Psoas muscle (tissue), 8 donors: ENCODE measurements at places on chromosomes 11 and 22.

- H3K4me1 ChIP-seq: peaks cover 9% of the 10 kb centered on the region
- DNase-seq: no peak
- peaks cover 6% of the 10 kb centered on the region for H3K27me3 ChIP-seq
Measured at GRCh38 chr22:40679964-40680818, 907 bp downstream of the MCHR1 start.

- no peak overlapping the region for H3K27ac ChIP-seq
- H3K36me3 ChIP-seq: no peaks in the 10 kb centered on the region
- no peaks in the 10 kb centered on the region for H3K4me1 ChIP-seq
- no peak for DNase-seq
- no peak overlapping the region for H3K4me3 ChIP-seq
Measured at GRCh38 chr11:119845756-119846155, 116.8 kb upstream of the NECTIN1 start.

DNA sequence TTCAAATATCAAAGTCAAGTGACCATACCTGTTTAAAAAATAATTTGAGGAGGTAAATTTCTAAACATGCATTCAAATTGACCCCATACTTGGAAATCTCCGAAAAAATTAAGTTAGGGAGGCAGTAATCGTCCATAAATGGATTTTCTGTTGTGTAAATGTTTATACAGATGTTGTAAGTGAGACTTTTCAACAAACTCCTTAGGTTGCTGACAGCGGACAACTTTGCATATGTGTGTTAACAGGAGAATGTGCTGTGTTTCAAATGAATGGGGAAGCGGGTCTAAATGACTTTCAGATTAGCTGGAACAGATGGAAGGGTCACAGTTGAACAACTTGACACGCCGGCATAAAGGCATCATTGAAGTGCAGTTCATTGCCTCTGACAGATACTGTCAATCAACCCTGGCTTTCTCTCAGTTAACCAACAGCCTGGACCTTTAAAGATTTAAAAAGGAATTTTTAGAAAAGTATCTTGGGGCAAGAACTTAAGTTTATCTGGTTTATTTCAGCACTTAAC, 98.2 kb upstream of the DBX1 start:
- H3K4me1 ChIP-seq: no peaks in the 10 kb centered on the region
- H3K27ac ChIP-seq: no peak overlapping the region
- no peaks in the 10 kb centered on the region for H3K36me3 ChIP-seq
- DNase-seq: no peak
- H3K27me3 ChIP-seq: no peaks in the 10 kb centered on the region

DNA sequence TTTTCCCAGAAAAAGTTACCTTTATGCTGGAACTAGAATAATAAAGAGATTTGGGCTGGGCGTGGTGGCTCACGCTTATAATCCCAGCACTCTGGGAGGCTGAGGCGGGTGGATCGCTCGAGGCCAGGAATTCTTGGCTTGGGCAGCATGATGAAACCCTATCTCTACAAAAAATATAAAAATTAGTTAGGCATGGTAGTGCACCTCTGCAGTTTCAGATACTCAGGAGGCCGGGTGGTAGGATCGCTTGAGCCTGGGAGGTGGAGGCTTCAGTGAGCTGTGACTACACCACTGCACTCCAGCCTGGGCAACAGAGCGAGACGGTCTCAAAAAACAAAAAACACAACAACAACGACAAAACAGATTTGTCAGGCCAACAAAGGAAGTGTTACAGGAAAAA, 119.3 kb upstream of the OR9Q1 start:
- H3K4me3 ChIP-seq: peak overlapping the region; percentile 29
- no peaks in the 10 kb centered on the region for H3K4me1 ChIP-seq
- no peaks in the 10 kb centered on the region for H3K27me3 ChIP-seq
- no peaks in the 10 kb centered on the region for H3K36me3 ChIP-seq
- DNase-seq: no peak

- H3K4me3 ChIP-seq: no peak overlapping the region
- no peak for DNase-seq
- H3K36me3 ChIP-seq: no peaks in the 10 kb centered on the region
- no peak overlapping the region for H3K27ac ChIP-seq
Measured at GRCh38 chr11:119706029-119706428, 23.0 kb downstream of the NECTIN1 start.

GRCh38 chr11:79078999-79079398, 361.8 kb downstream of the TENM4 start:
- DNase-seq: no peak
- H3K27ac ChIP-seq: no peak overlapping the region
- H3K4me1 ChIP-seq: no peaks in the 10 kb centered on the region
- no peaks in the 10 kb centered on the region for H3K36me3 ChIP-seq

GRCh38 chr11:86246293-86246675, 1.7 kb downstream of the EED start:
- no peak overlapping the region for H3K27ac ChIP-seq
- DNase-seq: no peak
- H3K4me1 ChIP-seq: peaks cover 29% of the 10 kb centered on the region
- peak overlapping the region; percentile 86 for H3K4me3 ChIP-seq
- no peaks in the 10 kb centered on the region for H3K27me3 ChIP-seq

- H3K36me3 ChIP-seq: no peaks in the 10 kb centered on the region
- H3K4me1 ChIP-seq: no peaks in the 10 kb centered on the region
- DNase-seq: peak; percentile 81
- peak overlapping the region; percentile 69 for H3K4me3 ChIP-seq
- H3K27ac ChIP-seq: no peak overlapping the region
Measured at GRCh38 chr11:18720808-18721560, 5.0 kb downstream of the IGSF22 start.

DNA sequence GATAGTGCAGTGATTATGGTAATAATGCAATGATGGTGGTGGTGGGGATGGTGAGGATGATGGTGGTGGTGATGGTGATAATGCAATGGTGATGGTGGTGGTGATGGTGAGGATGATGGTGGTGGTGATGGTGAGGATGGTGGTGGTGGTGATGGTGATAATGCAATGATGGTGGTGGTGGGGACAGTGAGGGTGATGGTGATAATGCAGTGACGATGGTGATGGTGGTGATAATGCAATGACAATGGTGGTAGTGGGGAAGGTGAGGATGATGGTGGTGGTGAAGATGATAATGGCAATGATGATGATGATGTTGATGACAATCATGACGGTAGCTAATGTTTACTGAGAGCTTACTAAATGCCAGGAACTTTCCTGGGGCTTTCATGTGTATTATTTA, 79.6 kb upstream of the MYOD1 start:
- H3K27ac ChIP-seq: no peak overlapping the region
- no peaks in the 10 kb centered on the region for H3K4me1 ChIP-seq
- no peak overlapping the region for H3K4me3 ChIP-seq
- no peak for DNase-seq

GRCh38 chr11:3853545-3853842, 2.0 kb upstream of the STIM1 start:
- DNase-seq: no peak
- H3K4me3 ChIP-seq: no peak overlapping the region
- no peaks in the 10 kb centered on the region for H3K27me3 ChIP-seq
- H3K4me1 ChIP-seq: peaks cover 34% of the 10 kb centered on the region

GRCh38 chr22:27064386-27064785, 407.0 kb downstream of the MIAT start:
- no peak overlapping the region for H3K4me3 ChIP-seq
- peaks cover 30% of the 10 kb centered on the region for H3K27me3 ChIP-seq
- H3K36me3 ChIP-seq: no peaks in the 10 kb centered on the region
- no peak overlapping the region for H3K27ac ChIP-seq

DNA sequence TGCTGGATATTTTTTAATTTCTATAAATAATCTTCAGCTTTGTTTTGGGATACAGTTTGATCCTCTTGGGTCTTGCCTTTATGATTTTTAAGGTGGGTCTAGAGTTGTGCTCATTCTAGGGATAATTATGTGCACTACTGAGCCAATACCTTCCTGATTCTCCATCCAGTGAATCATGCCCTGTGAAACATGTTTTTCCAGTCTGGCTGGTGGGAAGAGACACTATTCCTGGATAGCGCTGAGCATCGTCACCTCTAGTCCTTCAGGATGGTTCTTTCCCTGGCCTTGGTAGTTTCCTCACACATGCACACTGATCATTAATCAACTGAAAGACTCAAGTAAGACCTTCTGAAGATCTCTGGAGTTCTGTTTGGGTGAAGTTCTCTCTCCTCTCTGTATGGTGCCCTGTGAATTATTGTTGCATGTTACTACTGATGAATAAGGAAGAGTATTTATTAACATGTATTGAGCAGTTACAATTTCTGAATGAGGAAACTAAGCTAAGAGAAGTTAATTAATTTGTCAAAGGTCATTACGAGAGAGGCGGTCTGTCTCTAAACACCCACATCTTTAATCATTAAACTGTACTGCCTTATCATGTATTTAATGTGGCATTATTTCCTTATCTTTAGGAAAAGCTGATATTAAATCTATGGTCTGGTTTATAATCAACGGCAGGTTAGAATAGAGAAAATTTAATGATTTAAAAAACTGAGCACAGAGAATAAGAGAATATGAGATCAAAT, 39.1 kb upstream of the LIPT2 start:
- no peak for DNase-seq
- H3K4me1 ChIP-seq: no peaks in the 10 kb centered on the region
- no peaks in the 10 kb centered on the region for H3K27me3 ChIP-seq
- no peak overlapping the region for H3K27ac ChIP-seq
- no peaks in the 10 kb centered on the region for H3K36me3 ChIP-seq

- no peaks in the 10 kb centered on the region for H3K27me3 ChIP-seq
- DNase-seq: no peak
- H3K36me3 ChIP-seq: no peaks in the 10 kb centered on the region
- no peak overlapping the region for H3K4me3 ChIP-seq
Measured at GRCh38 chr11:35937700-35938099, 6.2 kb upstream of the LDLRAD3 start.

- no peak for DNase-seq
- no peaks in the 10 kb centered on the region for H3K27me3 ChIP-seq
- no peaks in the 10 kb centered on the region for H3K36me3 ChIP-seq
Measured at GRCh38 chr11:77403211-77403610, 70.7 kb downstream of the PAK1 start.

GRCh38 chr11:123217897-123218296, 22.8 kb upstream of the CLMP start:
- no peaks in the 10 kb centered on the region for H3K4me1 ChIP-seq
- H3K4me3 ChIP-seq: no peak overlapping the region
- no peak for DNase-seq
- H3K27me3 ChIP-seq: peaks cover 11% of the 10 kb centered on the region
- no peaks in the 10 kb centered on the region for H3K36me3 ChIP-seq
- H3K27ac ChIP-seq: no peak overlapping the region

GRCh38 chr11:91997226-91997625, 227.4 kb upstream of the FAT3 start:
- no peak overlapping the region for H3K4me3 ChIP-seq
- no peak overlapping the region for H3K27ac ChIP-seq
- H3K27me3 ChIP-seq: no peaks in the 10 kb centered on the region

DNA sequence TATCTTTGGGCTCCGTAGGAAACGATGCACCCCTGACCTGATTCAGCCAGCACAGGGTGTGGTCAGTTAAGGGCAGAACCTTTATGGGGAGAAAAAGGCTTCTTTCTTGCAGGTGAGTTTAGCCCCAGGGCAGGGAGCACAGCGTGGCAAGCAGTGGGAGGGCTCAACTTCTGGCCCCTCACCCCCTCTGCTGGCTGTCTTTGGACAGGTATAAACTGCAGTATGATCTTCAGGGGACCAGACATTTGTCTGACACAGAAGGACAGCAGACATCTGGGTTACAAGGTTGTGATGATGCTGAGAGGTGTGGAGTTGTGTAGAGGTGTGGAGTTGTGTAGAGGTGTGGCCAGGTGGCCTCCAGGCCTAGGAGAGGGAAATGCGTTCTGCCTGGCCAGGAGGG, 324.0 kb upstream of the PLET1 start:
- H3K27ac ChIP-seq: no peak overlapping the region
- DNase-seq: no peak
- no peaks in the 10 kb centered on the region for H3K36me3 ChIP-seq
- H3K4me1 ChIP-seq: peaks cover 9% of the 10 kb centered on the region
- H3K27me3 ChIP-seq: no peaks in the 10 kb centered on the region

DNA sequence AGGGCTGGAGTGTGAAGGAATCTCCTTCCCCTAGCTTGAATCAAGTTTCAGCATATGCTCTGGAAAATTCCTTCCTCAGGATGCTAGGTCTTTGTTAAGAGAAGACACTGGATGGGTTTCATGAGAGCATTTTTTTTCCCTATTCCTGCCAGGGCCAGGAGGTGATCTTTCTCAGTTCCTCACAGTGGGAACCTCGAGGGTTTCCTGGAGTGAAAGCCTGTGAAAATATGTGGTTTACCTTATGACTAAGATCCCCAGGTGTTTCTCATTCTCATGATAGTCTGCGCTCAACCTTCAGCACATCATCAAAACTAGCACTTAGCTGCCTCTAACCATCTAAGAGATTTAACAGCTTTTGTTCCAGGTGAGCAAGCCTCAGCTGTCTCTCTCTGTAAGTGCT, 985.3 kb upstream of the FAT3 start:
- H3K36me3 ChIP-seq: no peaks in the 10 kb centered on the region
- no peaks in the 10 kb centered on the region for H3K4me1 ChIP-seq
- no peak for DNase-seq
- H3K27ac ChIP-seq: no peak overlapping the region
- H3K4me3 ChIP-seq: no peak overlapping the region

GRCh38 chr11:93498641-93499040, 44.5 kb downstream of the SMCO4 start:
- H3K4me1 ChIP-seq: no peaks in the 10 kb centered on the region
- H3K27me3 ChIP-seq: no peaks in the 10 kb centered on the region
- no peak overlapping the region for H3K4me3 ChIP-seq
- H3K27ac ChIP-seq: no peak overlapping the region
- DNase-seq: no peak
- no peaks in the 10 kb centered on the region for H3K36me3 ChIP-seq

GRCh38 chr11:15935373-15935772, 421.0 kb downstream of the SOX6 start:
- no peaks in the 10 kb centered on the region for H3K36me3 ChIP-seq
- no peaks in the 10 kb centered on the region for H3K4me1 ChIP-seq
- H3K27ac ChIP-seq: no peak overlapping the region

DNA sequence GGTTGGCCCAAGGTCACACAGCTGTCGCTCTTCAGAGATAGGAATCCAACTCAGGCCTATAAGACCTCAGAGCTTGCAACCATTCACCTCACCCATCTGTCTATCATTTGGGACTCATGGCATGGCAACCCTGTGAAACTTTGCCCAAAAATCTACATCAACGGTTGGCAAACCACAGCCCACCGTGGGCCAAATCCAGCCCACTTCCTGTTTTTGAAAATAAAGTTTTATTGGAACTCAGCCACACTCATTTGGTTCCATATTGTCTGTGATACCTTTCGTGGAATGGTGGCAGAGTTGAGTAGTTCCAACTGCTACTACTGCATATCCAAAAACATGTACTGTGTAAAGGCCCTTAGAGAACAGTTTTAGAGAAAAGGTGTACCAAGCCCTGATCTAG, 307.8 kb downstream of the MN1 start:
- DNase-seq: no peak
- peaks cover 11% of the 10 kb centered on the region for H3K4me1 ChIP-seq
- H3K27ac ChIP-seq: no peak overlapping the region
- no peaks in the 10 kb centered on the region for H3K36me3 ChIP-seq

- H3K27me3 ChIP-seq: no peaks in the 10 kb centered on the region
- H3K4me3 ChIP-seq: no peak overlapping the region
- H3K36me3 ChIP-seq: no peaks in the 10 kb centered on the region
- DNase-seq: no peak
Measured at GRCh38 chr22:33515795-33516194, 404.5 kb downstream of the LARGE1 start.

GRCh38 chr11:10301656-10302358, 3.1 kb upstream of the ADM start:
- no peaks in the 10 kb centered on the region for H3K27me3 ChIP-seq
- no peak for DNase-seq
- H3K4me3 ChIP-seq: peak overlapping the region; percentile 84
- peak overlapping the region; percentile 86 for H3K27ac ChIP-seq
- H3K36me3 ChIP-seq: no peaks in the 10 kb centered on the region
